Lung (tissue), 17 donors: ENCODE measurements at places on chromosomes 11 and 22. TPM values are rescaled to one million over a fixed set of nuclear protein-coding genes. Genes with fewer than 3 reads are reported as not detected.

GRCh38 chr11:80843266-80843974, 1402.6 kb upstream of the TENM4 start:
- DNase-seq, result no peak

MMP7 gene
- 433 TPM for total RNA-seq

DNA sequence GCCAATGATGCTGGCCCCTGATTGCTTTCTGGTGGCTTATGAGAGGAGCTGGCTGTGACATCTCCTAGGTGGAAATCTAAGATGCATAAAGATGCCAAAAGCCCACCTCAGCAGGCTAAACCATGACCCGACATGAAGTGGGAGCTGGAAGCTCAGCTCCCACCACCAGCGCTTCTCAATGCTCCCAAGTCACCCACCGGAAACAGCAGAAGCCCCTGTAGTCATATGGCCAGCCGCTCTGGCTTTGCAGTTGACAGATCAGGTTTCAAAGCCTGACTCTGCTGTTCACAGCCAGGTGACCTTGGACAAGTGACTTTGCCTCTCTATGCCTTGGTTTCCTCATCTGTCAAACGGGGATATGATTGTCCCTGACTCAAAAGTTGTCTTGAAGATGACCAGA, 29.1 kb upstream of the ANO1 start:
- DNase-seq, result no peak

DNA sequence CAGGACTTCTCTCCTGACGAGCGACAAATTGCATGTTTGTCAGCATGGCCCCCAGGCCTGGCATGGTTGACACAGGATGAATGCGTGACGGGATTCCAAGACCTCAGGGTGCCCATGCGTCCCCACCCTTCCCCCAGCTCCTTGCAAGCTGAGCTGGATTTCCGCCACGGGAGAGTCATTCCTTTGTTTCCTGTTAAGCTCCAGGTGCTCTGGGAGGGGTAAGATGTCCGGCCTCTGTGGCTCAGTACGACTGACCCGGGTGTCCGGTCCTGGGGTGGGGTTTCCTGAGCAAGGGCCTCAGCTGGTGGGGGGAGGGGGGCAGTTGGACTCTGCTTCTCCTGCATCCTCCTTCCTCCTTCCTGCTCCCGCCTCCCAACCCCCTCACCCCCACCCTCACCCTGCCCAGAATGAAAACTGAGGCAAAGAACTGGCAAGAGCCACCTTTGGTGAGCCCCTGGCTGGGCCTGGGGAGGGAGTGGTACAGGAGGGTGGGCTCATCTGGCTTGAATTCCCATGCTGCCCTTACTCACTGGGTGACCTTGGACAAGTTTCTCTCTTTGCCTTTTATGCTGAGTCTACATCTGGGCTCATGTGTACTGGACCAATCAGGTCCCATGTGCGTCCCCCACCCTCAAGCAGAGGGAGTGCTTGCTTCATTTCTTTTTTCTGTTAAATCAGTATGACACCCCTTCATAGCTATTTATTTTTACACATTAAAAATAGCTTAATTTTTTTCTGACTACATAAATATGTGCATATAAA, 2.5 kb downstream of the CDC42EP2 start:
- peak; percentile 54 for DNase-seq

- DNase-seq, result no peak
Measured at GRCh38 chr11:22460181-22460580, 122.0 kb downstream of the SLC17A6 start.

MRGPRD gene
- not detected for total RNA-seq
